ENCODE measurements at places on chromosomes 11 and 22.
A peak's percentile ranks its signal among the peaks of the same experiment; 100 is the strongest.

DNA sequence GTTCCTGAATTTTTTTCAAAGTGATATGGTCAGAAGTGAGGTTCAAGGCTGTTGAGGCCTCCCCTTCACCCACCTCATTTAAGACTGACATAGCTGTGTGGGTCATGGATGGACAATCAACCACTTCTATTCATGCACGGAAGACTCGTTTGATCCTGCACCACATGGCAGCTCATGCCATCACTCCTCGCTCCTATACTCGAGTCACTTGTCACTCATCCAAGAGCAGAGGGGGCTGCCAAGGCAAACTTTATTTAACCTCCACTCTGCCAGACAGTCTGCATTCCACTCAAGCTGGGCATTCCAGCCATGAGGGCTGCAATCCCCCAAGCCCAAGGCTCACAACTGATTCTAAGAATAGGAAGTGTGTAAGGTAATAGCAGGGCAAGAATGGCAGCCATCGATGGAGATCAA is 34.1 kb downstream of the SNX19 start:
- ATAC-seq = no peak

- ATAC-seq = no peak
Observed at GRCh38 chr11:65964906-65965305, 3.4 kb downstream of the SART1 start.

- ATAC-seq = no peak
Observed at GRCh38 chr11:121467471-121467870, 14.7 kb upstream of the SORL1-AS1 start.

- no peak for ATAC-seq
Observed at GRCh38 chr11:93974759-93975158, 46.4 kb upstream of the HEPHL1 start.

DNA sequence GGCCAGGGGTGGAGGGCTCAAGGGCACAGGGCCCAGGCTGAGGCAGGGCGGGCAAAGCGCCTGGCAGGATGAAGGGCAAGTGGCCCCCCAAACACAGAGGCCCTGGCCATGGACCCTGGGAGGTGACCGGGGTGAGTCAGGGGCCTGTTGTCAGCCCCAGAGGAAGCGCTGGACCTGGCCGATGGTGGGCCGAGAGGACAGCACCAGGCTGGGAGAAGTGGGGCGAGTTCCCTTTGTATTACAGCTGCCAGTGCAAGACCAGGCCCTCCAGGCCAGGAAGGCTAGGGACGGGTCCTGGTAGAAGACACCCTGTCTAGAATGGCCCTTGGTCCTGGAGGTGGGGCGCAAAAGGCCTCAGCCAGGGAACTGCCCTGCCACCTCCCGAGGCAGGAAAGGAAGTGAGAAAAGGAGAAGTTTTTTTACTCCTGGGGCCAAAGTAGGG is 12.8 kb downstream of the CXCR5 start:
- ATAC-seq = no peak

- no peak for ATAC-seq
Observed at GRCh38 chr11:3644817-3645235, at the start of gene ART1. Gene ART1 (plus strand): TSS chr11:3645128. CDS start chr11:3659214, 14,086 bp downstream.

GRCh38 chr11:36719358-36720107 is 121.5 kb upstream of the RAG2 start:
- ATAC-seq = no peak

DNA sequence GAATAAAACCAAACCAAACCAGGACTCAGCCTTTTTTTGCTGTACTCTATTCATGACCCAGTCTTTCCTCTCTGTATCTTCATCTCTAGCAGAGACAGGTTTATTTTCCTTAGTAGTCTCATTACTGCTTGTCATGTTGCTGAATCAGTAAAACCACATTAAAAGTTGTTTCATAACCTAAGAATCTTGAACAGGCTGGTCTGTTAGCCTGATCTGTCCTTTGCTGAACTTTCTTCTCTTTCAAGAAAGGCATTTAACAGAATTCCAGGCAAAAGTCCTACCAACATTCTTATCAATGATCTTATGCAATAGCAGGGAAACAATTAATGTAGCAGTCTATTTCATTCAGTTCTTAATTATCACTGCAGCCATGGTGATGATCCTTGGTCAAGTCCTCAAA is 197.7 kb downstream of the CASP12 start:
- peak; percentile 75 for ATAC-seq

GRCh38 chr11:63243533-63243932 is at the start of gene SLC22A25:
Gene SLC22A25 (minus strand): TSS chr11:63243599. CDS start chr11:63229652, 13,947 bp downstream.
- ATAC-seq = no peak

- no peak for ATAC-seq
Observed at GRCh38 chr11:119730789-119731386, 1.9 kb upstream of the NECTIN1 start.

DNA sequence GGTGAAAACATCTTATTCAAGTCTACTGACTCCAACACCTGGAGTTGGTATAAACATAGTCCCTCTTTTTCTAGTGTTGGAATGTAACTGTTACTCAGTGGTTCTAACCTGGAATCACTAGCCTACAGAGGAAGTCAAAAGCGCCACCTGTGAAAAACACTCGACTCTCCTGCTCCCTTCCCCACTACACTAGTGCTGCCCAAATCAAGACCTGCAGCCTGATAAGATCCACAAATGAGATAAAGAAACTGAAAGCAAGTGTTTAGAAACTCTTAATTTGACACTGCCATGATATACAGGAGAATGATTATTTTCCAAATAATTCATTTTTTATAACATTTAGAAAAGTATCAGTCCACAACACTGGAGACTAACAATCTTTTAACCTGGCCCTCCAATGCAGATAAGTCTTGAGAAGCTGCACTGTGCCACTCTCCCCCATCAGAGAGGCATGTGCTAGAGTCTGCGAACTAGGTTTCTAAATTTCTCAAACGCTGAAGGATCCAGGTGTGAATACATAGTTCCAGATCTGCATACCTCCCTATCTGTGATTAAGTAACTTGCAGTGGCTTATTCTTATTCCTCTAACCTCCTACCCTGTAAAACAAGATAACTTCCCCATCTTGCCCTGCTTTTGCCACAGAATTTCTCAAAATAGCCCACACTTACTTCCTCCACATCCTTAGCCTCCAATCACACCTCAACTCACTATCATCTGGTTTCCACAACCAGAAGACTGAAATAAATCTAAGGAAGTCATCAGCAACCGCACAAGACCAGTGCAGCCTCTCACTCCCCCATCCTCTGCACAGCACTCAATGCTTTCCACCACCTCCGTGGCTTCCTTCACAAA is 88.1 kb downstream of the RRAS2 start:
- peak; percentile 92 for ATAC-seq

- no peak for ATAC-seq
Observed at GRCh38 chr11:103234974-103235373, 125.7 kb downstream of the DYNC2H1 start.

DNA sequence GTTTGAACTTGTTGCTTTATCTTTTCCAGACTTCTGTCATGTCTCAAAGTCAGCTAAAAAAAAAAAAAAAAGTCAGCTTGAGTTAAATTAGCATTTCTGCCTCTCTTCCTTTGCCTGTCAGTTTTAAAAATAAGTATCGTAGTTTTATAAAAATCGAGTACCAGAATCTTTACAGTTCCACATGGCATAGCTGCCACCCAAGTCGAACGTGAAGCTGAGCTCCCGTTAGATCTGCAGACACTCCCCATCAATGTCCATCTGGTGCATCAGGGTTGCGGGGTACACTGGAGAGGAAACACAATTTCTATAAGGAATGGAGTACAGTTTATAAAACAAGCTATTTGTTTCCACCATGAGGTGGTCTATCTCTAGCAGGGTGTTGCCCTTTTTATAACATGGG is 41.0 kb upstream of the CCND1 start:
- no peak for ATAC-seq

DNA sequence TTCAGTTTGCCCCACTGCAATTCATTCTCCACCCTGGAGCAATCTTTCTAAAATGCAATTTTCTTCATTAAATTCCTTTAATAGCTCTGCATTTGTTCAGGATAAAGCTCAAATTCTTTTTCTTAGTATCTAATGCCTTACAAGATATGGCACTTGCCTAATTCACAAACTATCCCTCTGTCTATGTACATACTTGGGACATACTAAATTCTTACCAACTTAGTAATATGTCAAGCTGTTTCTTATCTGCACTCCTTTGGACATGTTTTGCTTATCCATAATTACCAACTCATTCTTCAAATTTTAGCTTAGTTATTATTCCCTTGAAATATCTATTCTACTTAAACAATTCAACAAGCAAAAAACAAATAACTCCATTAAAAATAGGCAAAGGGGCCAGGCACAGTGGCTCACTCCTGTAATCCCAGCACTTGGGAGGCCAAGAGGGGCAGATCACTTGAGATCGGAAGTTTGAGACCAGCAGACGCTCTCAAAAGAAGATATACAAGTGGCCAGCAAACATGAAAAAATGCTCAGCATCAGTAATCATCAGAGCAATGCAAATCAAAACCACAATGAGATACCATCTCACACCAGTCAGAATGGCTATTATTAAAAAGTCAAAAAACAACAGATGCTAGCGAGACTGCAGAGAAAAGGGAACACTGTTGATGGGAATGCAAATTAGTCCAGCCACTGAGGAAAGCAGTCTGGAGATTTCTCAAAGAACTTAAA is 96.9 kb downstream of the FAM76B start:
- ATAC-seq = no peak

DNA sequence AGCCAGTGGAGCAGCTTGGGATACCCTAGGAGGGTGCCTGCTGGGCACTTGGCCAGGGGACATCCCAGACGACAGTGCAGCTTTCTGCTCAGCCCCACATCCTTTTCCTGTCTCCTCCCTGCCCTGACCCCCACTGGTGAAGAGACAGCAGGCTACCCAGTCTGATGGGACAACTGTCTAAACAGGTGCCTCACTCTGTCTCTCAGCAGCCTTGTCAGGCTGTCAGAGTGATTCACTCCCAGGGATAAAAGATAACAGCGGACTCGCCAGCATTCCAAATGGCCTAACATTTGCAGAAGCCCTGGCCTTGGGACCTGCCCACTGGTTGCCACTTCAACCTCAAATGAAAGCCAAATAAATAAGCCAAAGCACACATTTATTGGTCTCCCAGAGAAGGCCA is 318.6 kb upstream of the PLET1 start:
- ATAC-seq = no peak

GRCh38 chr22:24948356-24949202 is 2.1 kb upstream of the LHFPL7 start:
- no peak for ATAC-seq

GRCh38 chr11:73330569-73331093 is 22.6 kb downstream of the ARHGEF17 start:
- ATAC-seq = no peak

DNA sequence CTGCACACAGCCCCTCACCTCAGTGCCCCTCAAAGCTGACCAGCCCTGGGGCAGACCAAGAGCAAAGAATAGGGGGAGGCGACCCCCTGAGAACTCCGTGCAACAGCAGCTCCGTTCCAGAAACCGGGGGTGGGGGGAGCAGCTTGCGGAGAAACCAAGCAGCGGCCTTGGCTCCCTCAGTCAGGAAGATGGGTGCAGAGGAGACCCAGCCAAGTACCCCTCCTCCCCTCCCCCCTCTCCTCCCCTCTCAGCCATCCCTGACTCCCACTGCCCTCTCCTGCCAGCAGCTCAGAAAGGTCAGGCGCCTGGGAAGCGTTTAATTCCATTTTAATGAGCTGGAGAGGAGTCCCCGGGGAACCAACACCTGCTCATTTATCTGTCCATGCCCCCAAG is 78.9 kb downstream of the PDE2A start:
- ATAC-seq = no peak

DNA sequence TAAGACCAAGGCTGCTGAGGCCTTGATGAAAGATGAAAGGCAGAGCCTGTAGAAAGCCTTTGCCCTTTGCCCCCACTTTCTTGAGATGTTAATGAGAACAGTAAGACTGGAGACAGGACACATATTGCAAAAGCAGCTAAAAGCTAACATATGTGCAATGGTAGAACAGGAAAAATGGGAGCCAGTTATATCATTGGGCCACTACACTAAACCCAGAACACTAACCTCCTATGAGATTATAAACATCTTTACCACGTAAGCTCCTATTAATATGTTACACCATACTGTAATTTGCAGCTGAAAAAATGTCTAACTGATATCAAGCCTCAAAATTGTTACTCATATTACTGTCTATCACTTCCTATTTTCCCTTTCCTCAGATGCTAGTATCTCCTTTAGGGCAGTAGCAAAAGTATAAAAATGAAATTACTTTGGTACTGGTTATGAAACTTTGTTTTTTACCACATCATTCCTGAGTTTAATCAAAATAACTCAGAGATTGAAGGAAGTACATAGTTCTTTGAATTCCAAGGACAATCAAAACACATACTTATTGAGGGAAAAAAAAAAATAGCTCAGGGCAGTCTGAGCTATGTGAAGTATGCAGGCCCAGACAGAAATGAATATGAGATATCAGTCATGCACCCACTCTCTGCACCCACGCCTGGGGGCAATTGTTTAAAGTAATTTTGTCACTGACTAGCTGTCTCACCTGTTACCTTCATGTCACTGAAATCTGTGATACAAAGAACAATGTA is 9.1 kb downstream of the HPS5 start:
- peak; percentile 59 for ATAC-seq

DNA sequence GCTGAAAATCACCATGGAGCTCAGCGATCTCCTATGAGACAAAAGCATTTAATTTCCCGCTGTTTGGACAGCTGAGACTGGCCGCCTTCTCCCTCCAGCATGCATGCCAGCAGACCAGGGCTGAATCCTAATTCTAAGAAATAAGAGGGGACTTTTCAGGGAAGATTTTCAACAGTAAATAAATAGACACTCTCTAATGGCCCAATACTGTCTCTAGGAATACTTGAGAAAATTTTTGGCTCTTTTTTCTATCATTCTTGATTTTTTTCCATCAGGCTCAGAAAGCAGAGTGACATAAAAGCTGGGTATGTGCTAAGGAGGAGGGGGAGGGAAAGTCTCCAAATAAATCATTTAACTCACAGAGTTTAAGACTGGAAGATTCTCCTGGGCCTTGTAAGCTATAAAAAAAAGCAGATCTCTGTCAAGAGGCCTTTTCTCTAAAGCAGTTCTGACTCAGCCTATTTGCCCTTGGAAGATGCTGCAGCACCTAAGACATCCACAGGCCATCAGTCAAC is 17.6 kb upstream of the SPON1 start:
- no peak for ATAC-seq

GRCh38 chr11:79244241-79244772 is 196.5 kb downstream of the TENM4 start:
- ATAC-seq = no peak

- ATAC-seq = no peak
Observed at GRCh38 chr22:27952779-27953178, 33.7 kb upstream of the PITPNB start.
